ENCODE measurements at places on chromosomes 11 and 22. TPM values are rescaled to one million over a fixed set of nuclear protein-coding genes. Genes with fewer than 3 reads are reported as not detected.
A peak's percentile ranks its signal among the peaks of the same experiment; 100 is the strongest.

The MMP12 gene
- total RNA-seq: 16.9 TPM

DNA sequence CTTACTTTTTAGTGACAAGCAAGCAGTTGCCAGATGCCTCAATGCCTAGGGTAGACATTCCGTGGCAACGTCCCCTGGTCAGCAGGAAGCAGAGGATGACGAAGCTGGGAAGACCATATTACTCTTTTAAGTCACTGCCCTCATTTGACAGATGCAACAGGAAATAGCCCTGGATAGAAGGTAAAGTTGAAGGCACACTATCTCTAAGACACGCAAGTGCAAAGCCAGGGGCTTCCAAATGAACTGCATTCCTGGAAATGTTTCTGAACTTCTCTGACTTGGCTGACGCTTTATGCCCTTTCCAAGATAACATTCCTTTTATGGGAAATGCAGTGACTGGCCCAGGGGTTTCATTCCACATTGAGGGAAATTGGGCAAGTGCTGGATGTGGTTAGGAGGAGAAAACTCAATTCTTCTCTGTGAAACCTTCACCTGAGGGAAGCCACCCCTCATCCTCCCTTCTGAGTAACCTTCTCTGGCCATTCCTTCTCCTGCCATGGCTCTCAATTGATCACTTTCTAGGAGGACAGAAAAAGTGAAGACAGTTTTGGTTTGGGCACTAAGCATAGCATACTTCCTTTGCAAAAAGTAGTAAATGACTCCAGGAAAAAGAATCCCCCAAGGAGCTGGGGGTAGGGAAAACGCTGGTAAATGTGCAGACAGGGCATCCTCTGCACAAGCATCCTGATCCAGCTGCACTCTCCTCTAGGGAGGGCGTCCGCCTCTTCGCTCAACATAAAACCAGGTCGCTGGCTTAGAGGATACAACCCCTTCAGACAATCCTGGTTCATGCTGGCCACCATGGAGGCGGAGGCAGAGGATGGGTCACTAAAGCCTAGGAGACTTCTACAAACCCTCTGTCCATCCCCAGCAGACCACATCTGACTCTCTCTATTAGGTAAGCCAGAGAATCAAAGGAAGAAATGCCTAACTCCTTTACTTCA is 14.5 kb downstream of the PCSK7 start:
- peak; percentile 2 for DNase-seq

The NLRP14 gene
- 0.31 TPM for total RNA-seq

DNA sequence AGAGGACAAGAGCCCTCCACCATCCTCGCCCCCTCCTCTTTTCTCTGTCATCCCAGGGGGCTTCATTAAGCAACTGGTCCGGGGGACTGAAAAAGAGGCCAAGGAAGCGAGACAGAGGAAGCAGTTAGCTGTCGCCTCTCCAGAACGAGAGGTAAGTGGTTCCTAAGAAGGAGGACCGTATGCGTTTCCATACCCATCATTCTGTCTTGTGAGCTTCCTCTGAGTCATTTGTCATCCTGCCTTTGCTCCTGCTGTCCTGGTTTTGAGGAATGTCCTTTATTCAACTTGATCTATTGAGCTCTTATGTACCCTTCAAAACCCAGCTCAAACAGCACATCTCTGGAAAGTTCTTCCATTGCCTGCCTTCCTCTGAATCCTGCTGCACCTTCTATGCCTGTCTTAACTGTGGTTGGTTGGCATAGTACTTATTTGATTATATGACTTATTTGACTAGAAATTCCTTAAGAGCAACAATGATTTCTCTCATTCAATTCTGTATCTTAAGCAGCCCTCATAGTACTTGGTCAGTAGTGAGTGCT is 21.3 kb downstream of the MYO18B start:
- no peak for DNase-seq

DNA sequence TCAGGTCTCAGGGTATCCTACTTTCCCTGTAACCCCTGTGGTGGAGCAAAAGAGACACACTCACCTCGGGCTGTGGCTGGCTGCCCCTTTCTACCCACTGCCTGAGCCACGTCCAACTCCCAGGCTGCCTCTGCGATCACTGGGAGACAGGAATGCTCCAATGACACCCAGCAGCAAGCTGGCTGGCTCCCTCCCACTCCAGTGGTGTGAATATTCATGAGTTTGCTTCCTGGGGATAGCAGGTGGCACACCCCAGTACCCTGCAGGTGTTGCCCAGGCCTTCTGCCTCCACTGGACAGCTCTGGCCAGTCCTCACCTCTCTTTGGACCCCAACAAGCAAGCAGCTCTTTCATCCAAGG is 9.7 kb downstream of the GAL3ST1 start:
- no peak for DNase-seq

The ELP4 gene
- total RNA-seq: 13.6 TPM

GRCh38 chr11:47332791-47333525 is 19.5 kb downstream of the MYBPC3 start:
- no peak for DNase-seq

GRCh38 chr11:119754656-119755355 is 25.8 kb upstream of the NECTIN1 start:
- DNase-seq: no peak

DNA sequence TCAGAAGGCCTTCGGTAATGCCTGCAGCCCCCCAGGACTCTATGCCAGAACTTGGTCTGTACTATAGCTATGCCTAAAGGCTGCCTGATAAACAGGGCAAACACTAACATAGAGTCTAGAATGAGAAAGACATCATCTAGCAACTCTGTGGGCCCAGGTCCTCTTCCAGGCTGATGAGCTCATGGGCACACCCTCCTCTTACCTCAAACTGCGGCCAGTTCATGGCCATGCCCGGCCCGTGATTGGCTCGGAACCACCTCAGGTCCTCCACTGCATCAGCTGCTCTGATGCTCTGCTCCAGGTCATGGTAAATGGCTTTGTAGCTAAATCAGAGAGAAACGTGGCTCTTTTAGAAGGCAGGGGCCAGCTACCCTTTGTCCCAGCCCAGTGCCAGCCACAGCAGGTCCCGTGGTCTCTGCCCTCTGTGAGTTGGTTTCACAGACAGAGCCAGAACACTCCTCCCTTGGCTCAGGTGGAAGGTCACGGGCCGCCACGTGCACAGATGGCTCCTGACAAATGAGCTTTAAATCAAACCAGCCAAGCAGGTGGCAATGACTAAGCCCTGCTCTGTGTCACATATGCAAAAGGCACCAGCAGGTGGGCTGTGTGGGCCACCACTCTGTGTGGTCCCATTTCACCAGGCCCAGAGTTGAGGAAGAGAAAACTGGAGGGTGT is 25.0 kb upstream of the ARFGAP3 start:
- no peak for DNase-seq

Data from lung (tissue), 17 donors.